Activated T-cell treated with anti-CD3 and anti-CD28 coated beads for 48 hours (primary cell): ENCODE measurements at places on chromosomes 6 and 20.

- DNase-seq = no peak
Measured at GRCh38 chr6:168851460-168852375, 401.9 kb downstream of the THBS2 start.

DNA sequence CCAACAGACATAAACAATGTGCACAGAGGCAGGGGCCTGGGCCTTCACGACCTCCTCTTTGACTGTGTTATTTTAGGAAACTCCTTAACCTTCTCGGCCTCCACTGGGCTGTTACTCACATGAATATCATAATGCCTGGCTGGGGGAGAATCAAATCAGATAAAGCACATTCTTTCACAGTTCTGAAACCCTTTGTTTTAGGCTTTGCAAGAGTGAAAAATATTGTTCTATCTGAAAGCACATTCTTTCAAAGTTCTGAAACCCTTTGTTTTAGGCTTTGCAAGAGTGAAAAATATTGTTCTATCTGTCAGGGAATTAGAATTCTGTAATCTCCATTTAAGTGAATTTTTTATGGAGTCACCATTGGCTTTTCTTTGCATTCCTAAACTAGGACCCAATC, 50.7 kb upstream of the SYNDIG1 start:
- no peak for DNase-seq

- DNase-seq = no peak
Measured at GRCh38 chr6:82511546-82511945, 147.9 kb downstream of the TPBG start.

GRCh38 chr20:63833776-63834490, 2.9 kb upstream of the ZBTB46 start:
- DNase-seq = no peak

DNA sequence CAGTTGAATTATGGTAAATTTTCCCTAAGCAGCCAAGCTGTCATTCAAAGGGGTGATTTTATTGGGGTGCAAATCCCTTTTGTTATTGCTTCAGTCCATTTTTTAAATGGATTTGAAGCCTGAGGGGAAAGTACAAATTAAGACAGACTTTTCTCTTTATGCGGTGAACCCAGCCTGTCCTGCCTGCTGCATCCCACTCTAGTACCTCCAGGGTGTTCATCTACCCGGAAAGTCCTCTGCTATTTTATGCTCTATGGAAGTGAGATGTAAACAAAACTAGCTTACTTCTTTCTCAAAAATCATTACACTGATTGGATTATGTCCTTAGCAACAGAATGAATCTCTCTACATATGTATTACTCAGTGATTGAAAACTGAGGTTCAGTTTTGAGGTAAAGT, 1088.9 kb upstream of the CITED2 start:
- no peak for DNase-seq

DNA sequence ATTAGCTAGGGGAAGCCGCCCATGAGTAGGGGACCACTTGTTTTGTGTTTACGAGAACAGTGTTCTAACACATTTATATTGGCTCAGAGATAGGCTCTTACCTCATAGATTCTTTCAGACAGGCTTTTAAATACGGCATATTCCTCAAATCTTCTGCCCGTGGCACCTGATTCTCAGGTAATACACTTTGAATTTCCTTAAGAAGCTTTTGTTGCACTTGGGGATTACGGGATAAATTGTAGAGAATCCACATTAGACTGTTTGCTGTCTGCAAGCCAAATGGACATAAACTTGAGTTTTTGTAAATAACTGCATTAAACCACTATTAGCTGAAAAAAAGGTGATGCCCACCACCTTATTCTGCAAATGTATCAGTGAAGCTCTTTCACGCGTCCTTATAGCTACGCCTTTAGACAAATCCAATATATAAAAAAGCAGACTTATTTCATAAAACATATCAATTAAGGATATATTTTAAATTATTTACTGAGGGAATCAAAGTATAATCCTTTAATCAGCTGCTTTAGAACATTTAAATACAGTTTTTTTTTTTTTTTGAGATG, 14.8 kb downstream of the CYP24A1 start:
- no peak for DNase-seq

- no peak for DNase-seq
Measured at GRCh38 chr20:20926222-20926905, 179.8 kb downstream of the LINC00237 start.

GRCh38 chr6:7974565-7974937, 64.0 kb upstream of the TXNDC5 start:
- no peak for DNase-seq

GRCh38 chr6:47000842-47001241, 41.3 kb downstream of the ADGRF1 start:
- no peak for DNase-seq

GRCh38 chr20:25325073-25325472, 65.6 kb downstream of the ABHD12 start:
- DNase-seq = no peak

DNA sequence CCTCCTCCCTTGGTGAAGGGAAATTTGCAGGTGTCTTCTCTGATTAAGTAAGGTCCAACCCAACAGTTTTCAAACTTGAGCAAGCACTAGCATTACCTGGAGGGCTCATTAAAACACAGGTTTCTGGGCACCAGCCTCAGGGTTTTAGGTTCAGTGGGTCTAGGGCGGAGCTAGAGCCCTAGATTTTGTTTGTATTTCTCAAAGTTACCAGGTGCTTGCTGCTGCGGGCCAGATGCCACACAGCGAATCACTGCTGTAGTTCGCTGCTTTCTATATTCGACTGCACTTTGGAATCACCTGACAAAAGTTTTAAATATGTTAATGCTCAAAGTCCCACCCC, 869 bp downstream of the COL21A1 start:
- DNase-seq = no peak

GRCh38 chr20:2955257-2955970, 82.1 kb downstream of the PTPRA start:
- DNase-seq = no peak

DNA sequence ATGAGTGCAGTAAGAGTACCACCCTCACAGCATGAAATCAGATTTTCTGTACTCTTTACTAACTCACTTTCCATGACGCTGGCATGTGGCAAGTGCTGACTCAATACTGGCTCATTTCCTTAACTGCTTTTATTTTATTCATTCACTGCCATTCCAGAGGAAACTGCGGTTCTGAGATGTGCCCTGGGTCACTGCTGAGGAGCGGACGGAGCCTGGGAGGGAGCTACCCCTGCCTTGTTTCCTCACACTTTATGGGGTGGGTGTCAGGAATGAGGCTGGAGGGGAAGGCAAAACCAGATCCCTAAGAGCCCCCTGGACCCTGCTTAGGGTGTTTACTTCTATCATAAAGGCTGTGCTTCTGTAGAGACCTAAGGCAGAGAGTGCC, 14.4 kb downstream of the NT5E start:
- no peak for DNase-seq

- no peak for DNase-seq
Measured at GRCh38 chr6:163371129-163371528, 43.4 kb upstream of the QKI start.

DNA sequence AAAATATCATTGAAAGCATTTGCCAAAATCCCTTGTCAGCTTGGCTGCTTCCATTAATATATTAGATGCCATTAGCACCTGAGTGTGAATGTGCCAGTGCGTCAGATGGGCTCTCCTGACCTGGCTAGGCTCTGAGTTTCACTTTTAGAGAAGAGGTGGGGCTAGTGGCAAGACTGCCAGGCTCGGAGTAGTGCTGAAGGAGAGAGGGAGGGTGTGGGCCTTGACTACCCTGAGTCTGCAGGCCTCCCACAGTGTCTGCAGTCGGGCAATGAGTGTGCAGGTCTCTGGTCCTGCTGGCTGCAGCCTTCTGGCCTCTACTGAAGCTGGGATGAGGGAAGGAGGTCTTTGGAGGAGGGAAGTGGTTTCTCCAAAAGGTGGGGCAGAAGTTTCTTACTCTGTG, 34.6 kb upstream of the PNPLA1 start:
- DNase-seq = no peak

DNA sequence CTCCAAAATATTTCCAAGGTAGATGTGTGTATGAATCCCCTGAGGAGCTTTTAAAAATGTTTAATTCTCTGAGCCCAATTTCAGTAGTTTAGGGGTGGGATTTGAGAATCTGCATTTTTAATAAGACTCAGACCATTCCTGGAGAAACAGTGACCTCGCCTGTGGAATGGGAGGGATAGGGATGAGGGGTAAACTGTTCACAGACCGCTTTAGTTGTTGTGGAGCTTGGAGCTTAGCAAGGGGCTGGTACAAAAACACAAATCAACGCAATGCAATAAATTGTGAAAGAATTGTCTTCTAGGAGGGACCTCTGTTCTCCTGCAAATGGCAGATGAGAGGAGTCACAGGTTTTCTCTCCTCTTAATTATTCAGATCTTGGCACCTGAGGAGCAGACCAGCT, 239.3 kb upstream of the SULF2 start:
- DNase-seq = no peak

GRCh38 chr20:17210983-17211382, 15.9 kb upstream of the PCSK2 start:
- DNase-seq = no peak

DNA sequence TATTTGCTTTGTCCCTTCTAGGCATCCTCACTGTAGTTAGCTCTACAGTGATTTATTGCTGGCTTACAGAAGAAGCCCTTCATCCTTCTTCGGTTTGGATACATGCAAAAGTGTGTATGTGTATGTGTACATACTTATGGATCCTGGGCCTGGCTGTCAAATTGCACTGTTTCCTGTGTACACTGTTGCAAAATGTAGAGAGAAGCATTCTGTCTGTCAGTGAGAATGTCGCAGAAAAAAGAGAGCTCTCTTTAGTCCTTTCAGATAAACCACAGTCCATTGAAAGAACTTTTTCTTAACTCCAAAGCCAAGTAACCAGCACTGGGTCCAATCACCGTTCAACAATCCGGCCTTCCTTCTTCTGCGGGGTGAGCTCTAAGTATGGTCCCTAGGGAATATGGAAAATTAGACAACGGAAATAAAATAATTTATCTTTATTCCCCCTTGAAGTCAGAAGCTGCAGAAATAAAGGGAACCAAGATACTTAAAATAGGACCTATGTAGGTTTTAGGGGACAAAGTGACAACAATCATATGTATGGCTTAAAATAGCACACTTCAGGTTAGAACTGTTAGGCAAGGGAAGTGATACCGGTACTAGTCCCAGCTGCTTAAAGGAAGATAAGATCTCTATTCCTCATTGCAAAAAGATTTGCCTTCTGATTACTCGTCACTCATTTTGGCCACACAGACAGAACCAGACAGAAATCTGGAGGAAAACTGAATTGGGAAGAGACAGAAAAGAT, 107.0 kb downstream of the CD83 start:
- DNase-seq = no peak

DNA sequence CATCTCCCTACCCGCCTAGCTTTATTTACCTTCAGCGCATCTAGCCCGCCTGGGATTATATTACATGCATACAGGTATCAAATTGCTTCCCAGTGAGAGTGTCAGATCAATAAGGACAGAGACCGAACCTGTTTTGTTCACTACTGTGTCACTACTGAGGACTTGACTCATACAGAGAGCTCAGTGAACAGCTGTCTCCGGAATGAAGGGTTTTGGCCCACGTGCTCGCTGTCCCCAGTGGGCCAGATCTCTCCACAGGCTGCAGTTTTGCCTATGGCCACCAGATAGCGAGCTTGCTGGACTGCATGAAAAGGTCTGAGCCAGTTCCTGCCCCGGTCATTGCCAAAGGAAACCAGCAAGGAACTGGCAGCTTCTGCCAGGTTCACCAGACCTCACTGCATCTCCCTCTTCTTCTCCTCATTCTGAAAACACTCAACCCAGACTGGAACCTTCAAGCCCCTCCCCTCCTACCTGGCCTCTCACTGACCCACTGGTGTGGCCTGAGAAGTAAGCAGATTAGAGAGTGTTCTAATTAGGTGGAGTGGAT, 150.8 kb downstream of the ZMYND8 start:
- no peak for DNase-seq

DNA sequence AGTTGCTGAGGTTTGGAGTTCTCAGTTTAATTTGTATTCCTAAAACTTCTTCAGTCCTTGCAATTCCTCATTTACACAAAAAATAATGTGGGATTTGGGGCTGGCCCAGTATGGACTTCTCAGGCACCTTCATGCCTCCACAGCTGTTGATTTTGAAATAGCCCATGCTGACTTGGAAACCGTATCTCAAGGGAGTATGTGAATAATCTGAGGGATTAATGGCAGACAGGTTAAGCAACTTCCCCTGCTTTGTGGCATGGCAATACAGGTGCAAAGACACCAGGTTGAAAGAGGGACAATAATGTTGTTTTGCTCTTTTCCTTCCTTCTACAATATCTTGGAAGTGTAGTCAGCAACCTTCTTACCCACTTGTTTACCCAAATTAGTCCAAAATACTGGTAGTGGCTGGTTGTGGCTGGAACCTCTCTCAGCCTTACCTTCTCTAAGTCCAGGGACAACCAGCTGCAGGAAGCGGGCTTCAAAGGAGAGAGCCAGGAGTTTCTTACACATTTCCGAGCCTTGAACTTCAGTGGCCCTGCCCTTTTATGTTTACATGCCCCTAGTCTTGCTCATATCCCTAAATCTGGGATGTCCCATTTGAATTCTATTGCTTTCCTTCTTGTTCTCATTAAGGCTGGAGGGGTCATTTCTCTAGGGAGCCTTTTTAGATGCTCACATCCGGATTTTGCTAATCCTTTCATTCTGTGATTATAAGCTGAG, 44.1 kb upstream of the ADGRF1 start:
- DNase-seq = no peak

DNA sequence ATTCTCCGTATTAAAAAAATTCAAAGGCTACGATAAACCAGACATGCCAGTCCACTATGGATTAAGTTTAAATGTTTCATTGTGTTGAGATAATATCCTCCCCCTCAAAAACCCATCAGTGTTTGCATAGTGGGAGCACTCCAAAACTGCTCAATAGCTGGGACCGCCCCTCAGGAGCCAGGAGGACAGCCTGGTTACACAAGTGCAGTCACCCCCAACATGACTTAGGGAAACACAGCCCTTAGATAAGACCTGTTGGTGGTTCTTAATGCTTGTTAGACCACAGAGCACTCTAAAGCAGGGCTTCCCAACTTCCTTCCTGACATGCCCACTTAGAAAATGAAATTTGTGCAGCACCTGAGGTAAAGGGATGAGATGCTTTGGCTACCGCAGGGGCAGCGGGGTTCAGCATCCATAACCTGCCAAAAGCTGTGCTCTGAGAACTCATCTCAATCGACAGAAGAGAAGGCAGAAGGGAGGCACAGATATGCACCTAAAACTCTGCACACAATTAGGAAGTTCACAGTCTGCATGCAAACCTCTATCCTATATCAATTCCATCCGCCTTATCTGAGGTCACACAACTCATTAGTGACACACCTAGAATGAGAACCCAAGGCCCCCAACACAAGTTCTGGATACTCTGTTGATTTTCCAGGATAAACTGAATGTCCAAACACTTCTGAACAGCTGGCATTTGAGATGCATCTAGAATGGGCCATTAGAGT, 74.3 kb downstream of the RALGAPA2 start:
- no peak for DNase-seq

- no peak for DNase-seq
Measured at GRCh38 chr20:50636601-50637540, 54.5 kb downstream of the RIPOR3 start.
